ENCODE measurements at places on chromosomes 2 and 18.

DNA sequence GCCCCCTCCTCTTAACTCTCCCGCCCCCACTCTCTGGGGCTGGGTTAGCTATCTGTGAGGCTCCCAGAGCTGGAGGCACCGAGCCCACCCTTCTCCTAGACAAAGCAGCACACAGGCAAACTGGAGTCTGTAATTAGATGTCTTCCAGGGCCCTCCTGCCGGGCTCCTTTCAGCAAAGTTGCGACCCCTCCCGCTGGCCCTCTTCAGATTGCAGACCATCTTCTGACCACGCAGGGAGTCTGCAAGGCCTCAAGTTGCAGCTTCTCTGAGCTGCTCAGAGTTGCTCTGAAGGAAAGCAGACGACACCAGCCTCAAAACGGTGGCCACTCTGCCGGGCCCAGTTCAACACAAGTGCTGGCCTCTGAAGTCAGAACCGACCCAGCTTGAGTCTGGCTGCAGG is 228.4 kb upstream of the COPS8 start:
- no peak for DNase-seq

- DNase-seq: no peak
Measured at GRCh38 chr2:241155936-241156335, 5.7 kb downstream of the PPP1R7 start.

DNA sequence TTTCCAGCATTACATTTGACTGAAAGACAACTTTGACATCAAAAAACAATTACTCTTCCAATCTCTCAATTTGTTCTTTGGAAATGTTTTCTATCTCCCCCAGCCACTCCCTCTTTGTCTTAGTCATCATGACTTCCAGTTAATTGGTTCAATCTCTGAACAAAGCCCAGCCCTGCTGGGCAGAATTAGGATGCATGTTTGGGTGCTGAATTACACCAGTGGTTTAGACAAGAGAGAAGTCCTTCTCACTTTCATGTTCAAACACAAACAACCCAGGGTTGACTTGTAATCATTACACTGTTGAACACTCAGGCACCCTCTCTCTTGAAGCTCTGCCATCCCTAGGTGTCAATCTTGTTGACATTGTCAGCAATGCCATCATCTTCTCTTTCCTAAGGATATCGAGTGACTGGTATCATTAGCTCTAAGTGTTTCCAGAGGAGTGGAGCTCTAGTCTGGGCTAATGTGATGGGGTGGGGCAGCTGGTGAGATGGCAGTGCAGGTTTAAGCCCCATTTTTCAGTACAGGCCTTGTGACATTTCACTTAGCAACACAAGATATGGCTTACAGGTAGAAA is 90.8 kb upstream of the MEIS1 start:
- DNase-seq: peak; percentile 46

GRCh38 chr18:2984091-2984490 is 28.9 kb downstream of the LPIN2 start:
- no peak for DNase-seq

GRCh38 chr2:144424559-144425240 is 95.2 kb downstream of the ZEB2 start:
- no peak for DNase-seq

GRCh38 chr2:51265539-51265938 is 233.6 kb upstream of the NRXN1 start:
- no peak for DNase-seq

GRCh38 chr2:227177592-227178336 is 13.3 kb downstream of the COL4A3 start:
- no peak for DNase-seq

DNA sequence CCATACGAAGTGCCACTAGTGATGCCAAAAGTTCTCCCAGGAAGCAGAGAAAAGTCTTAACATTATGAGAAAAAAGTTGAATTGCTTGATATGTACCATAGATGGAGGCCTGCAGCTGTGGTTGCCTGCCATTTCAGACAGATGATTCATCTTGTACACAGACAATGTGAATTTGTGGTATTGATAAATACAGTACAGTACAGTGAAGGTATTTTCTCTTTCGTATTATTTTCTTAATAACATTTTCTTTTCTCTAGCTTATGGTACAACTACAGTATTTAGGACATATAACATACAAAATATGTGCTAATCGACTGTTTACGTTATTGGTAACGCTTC is 33.6 kb upstream of the VWC2L start:
- no peak for DNase-seq

- no peak for DNase-seq
Measured at GRCh38 chr2:37344453-37345361, at the start of gene QPCT. Gene QPCT, plus strand, starts transcription at chr2:37344630. Its CDS starts 102 bp downstream, at chr2:37344732.

DNA sequence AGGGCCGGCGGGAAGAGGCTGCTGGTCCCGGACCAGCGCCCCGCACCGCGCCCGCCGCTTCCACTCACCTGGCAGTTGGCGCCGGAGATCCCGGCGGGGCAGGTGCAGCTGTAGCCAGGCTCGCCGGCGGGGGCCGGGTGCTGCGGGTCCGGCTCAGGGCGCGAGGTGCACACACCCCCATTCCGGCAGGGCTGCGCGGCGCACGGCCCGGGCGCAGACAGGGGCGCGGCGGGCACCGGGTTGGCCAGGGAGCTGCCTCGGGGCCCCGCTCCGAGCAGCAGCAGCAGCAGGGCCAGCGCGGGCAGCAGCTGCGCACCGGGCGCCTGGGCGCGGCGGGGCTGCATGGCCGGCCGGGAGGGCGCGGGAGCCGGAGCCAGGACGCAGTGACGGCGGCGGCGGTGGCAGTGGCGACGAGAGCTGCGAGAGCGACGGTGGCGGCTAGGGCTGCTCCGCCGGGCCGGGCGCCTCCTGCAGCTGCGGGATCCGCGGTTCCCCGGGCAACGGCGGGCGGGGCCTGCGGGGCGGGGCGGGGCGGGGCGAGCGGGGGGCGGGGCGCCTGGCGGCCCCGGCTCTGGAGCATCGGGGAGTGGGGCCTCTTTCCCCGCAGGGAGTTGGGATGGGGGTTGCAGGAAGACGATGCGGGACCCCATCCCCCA is at the start of gene DNER:
Gene DNER (minus strand): TSS at position 476 of the 656 bp plus-strand sequence. CDS start 132 bp downstream, at position 344.
- peak; percentile 37 for DNase-seq

DNA sequence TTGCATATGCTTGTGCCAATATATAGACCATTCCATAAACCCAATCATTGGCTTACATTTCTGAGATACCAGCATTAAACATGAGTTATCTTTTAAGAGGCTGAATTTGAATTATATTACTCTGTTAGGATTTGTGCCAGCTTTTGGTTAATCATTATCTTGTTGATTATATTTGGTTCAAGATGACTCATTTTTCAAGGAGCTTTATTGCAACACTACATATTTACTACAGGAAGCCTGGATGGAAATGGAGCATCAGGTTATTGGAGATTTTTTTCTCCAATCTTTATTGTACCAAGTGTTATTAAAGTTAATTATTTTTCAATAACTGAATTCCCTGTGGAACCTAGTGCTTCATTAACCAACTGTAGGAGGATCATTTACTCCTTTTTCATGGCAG is 26.4 kb downstream of the EML4 start:
- no peak for DNase-seq

DNA sequence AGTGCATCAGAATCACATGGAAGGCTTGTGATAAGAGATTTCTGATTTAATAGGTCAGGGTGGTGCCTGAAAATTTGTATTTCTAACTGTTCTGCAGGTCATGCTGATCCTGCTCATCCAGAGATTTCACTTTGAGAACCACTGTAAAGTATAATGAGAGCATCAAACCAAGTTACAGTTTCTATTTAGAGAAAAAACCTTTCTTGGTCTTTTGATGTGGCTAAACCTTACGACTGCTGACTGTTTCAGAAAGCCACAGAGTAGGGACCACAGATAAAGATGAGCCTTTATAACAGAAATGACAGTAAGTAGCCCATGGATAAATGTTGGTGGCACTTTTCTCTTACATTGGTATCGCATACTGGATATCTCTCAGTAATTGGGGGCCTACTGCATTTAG is 109.4 kb upstream of the FANCL start:
- DNase-seq: no peak

DNA sequence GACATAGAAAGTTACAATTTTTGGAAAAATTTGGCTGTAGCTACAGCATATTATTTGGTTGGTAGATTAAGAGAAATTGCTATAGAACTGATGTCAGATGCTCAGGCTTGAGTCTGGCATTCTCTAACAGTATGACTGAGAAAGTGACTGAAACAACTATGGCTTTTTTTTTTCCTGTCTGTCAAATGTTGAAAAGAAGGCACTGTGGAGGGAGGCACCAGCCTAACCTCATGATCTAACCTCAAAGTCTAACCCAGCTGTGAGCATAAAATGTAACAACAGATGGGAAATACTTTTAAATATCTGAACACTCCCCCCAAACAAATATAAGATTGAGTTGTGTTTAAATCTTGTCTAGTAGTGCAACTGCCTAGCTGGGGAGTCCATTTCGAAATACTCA is 629.1 kb downstream of the LRP1B start:
- DNase-seq: no peak

GRCh38 chr18:37574113-37574512 is 8.5 kb upstream of the CELF4 start:
- no peak for DNase-seq

GRCh38 chr2:168431301-168432024 is 24.6 kb upstream of the CERS6 start:
- DNase-seq: no peak

DNA sequence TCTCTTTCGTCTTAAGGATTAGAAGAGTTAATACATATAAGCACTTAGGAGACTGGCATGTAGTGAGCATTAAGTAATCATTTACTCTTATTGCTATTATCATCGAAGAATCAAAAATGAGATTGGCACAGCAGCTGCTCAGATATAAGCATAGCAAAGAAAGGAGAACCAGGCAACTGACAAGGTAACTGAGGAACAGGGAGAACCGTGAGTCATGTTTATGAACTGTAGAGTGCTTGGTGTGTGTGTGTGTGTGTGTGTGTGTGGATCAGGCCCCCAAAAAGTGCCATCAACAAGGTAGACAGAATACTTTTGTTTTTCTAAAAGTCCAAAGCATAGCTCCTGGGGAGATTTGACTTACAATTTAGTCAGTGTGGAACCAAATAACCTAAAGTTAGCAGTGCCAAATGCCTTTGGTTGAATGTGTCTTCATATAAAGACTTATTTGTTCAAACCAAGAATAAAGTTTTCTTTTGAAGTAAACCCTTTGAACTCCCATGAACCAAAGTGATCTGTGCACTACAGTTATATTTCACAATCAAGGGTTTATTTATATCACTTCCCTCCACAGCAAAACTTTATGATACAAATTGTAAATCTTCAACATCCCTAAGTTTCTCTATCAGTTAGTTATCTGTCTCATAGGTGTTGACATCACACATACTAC is 660.6 kb downstream of the NYAP2 start:
- no peak for DNase-seq

DNA sequence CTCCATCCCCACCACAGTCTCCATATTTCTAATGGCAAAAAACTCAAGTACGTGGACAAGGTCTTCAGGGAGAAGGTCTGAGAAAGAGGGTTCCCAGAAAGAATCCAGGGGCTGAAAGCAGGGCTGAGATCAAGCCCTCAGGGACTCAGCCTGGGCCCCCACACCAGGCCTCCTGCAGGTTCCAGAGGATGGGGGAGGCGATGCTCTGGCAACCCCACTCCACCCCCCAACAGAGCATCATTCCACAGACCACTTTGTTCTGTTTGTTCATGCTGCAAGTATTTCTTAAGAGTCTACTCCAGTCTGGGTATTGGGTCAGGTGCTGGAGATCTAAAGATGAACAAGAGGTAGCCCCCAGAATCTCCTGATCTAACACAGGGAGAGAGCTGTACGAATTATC is 32.2 kb downstream of the ZBTB7C start:
- no peak for DNase-seq

DNA sequence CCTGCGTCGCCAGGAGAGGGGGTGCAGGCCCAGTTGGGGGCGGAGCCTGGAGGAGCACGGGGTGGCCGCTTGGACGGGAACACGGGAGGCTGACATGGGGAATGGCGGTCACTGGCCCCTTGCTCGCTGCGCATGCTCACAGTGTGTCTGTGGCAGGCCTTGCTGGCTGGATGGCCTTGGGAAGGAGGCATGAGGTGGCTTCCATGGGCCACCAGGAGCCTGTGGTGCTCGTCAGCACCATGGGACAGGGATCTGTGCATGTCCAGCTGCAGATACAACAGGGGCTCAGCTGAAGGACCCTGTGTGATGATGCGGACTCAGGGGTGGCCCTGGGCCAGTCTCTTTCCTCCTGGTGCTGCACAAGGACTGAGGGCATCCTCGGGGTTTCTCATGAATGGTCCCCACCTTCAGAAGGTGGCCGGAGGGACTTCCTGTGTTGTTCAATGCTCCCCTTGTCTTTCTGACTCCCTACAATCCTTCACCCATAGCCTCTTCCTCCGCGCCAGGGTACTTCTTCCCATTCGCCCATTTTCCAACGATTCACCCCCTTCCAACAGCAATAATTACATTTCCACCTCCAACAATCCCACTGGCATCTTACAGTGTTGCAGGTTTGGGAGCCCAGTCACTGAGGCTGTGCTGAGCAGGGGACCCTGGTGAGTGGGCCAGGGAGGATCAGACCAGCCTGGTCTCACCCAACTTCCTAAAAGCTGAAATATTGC is 3.4 kb upstream of the SP140L start:
- no peak for DNase-seq

DNA sequence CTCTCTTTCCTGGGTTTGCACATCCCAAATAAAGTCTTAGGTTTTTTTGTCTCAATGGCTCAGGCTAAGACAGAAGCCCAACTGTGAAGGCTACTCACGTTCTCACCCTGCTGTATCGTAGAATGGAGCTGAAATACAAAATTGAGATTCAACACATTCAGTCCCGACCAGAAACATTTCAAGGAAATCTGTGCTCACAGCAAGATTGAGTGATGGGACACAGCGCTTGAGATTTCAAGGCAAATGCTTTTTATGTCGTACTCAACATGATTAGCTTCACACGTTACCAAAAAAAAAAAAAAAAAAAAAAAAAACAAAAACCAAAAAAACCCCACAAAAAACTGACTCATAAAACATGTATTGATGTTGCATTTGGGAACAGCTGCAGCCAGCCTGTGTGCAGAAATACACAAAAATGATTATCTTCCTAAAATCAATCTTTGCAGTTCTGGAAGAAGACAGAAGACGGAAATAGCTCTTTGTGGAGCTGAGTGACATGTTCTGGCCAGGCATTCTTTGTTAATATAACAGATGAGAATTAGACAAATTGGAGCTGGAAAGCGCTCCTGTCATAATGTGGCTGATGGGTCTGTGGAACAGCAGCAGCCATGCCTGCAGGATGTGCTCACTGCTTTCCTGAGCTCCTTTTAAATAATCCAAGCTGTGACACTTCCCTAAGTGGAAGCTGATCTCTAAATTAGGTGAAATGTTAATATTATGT is 453.2 kb downstream of the LPIN1 start:
- DNase-seq: no peak

GRCh38 chr18:76571689-76572088 is 76.6 kb upstream of the ZNF516 start:
- DNase-seq: no peak

DNA sequence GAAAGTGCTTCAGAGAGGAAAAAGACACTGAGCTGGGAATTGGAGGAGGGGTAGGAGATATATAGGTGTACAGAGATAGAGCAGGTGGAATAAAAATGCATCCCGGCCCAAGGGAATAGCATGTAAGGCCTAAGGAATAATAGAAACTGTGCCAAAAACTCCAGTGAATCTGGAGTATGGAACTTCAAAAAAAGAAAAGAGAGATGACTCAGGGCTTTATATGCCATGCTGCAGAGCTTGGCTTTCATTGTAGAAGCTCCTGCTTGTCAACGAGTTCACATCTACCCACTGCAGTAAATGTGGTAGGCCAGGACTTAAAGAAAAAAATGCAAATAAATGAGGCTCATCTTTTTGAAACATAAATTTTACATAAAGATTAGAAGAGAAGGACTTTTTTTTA is 131.8 kb downstream of the MREG start:
- DNase-seq: no peak

All from NCI-H2029 (cell line).